Stimulated activated CD8-positive, alpha-beta memory T cell treated with anti-CD3 and anti-CD28 coated beads, Interleukin-4, amount 100 ng/mL, for 4 hours (primary cell): ENCODE measurements at places on chromosomes 1 and 21.

DNA sequence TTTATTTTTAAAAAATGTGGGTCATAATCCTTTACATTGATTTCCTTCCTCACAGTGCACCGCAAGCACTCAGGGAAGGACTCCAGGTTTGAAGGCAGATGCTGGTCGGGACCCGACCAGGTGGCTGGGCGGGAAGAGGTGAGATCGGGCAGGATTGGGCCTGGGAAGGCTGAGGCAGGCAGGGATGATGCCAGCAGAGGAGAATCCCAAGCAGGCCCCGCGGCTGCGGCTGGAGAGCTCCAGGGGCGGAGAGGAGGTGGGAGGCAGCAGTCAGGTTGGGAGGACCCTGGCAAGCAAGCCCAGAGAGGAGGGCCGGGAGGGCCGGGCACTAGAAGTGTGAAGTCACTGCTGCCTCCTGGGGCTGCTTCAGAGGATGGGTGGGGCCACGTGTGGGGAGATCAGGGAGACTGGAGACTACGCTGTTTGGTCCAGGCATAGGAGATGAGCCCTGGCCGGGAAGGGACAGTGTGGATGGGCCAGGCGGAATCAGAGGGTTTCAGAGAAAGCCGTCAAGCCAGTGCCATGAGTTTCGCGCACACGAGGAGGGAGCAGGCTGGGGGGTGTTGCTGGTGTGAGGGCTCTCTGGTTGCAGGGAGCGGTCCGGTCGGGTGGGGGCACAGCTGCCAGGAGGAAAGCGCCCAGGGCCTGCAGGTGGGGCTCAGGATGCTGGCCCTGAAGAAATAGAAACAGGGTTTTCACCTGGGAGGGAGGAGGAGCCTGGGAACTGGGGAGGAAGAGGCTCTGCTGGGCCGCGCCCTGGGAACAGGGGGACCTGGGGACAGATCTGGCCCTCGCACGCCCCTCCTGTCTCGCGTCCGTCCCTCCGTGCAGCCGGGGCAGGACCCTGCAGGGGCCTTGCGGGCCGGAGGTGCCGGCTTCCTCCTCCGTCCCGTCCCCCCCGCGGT, 888 bp upstream of the COL18A1 start:
- DNase-seq, result no peak

DNA sequence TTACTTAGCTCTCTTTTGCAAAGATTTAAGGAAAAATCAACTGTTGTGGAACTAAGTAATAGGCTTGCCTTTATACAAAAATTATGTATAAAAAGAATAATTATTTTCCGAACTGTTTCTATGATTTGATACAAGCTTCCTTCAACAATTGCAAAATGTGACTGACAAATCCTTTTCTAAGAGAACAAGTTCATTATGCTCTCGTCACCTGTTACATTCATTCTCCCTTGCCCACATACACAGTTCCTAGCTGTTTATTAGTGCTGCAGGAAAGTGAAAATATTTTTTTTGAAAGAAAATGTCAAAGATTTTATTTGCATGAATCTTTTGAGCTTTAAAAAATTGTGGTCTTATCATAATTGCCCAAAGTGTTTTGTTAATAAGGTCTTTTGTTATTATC, 466.2 kb downstream of the USP25 start:
- no peak for DNase-seq

- no peak for DNase-seq
Observed at GRCh38 chr1:230195199-230195598, 128.2 kb downstream of the GALNT2 start.

DNA sequence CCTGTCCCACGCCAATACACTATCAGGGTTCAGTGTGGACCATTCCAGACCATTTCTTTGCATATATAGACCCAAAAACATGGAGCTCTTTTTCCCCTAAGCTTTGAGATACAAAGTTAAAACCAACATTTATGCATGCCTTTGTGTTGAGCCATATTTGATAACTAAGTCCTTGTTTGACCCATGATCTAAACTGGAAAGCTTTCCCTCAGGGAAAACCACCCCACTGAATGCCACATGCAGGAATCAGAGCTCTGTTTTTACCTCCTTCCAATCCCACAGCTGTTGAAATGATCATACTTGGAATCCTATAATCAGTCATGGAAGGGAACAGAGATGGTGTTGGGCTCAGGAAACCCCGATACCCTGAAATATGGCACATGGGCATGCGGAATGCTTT, 14.8 kb upstream of the SLC45A1 start:
- DNase-seq, result no peak

- no peak for DNase-seq
Observed at GRCh38 chr1:222195857-222196256, 352.0 kb downstream of the HHIPL2 start.

- no peak for DNase-seq
Observed at GRCh38 chr1:162670928-162671663, 38.8 kb downstream of the DDR2 start.

- no peak for DNase-seq
Observed at GRCh38 chr1:181104042-181104789, 15.7 kb downstream of the IER5 start.

DNA sequence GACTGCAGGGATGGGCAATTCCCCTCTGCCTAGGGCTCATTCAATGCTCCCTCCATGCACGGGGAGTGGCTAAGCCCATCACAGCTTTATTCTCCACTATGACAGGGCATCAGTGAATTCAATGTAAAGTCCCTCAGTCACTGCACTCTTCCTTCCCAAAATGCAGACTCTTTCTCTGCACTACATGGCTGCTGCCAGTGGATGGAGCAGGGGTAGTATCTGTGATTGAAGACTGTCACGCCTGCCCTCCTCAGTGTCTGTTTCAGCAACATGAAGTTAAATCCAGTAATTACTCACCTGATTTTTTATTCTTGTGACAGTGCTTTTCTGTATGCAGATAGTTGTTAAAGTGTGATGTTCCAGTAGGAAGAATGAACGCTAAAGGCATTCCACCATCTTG, 1323.2 kb downstream of the AMY1C start:
- no peak for DNase-seq

GRCh38 chr1:119069682-119070081, 70.8 kb downstream of the WARS2 start:
- DNase-seq, result no peak

GRCh38 chr1:68409426-68409825, 40.3 kb downstream of the RPE65 start:
- DNase-seq, result no peak

DNA sequence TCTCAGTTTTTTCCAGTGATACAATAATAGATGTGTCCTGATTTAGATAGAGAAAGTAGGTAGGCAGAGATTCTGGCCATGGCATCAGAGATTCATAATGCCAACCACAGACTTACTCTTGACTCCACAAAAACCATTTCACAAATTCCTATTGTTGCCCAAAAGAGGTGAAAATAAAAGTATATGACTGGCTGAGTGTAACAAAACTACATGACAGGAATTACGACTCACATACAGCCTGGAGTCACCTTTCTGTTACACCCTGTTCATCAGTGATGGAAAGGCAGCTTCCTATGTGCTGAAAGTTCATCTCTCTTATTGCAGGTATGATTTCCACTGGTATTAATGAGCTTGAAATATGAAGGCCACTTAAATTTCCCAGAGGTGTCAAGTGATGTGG, 72.3 kb downstream of the MPZL1 start:
- no peak for DNase-seq

GRCh38 chr1:150567717-150568593, 11.5 kb downstream of the MCL1 start:
- no peak for DNase-seq

DNA sequence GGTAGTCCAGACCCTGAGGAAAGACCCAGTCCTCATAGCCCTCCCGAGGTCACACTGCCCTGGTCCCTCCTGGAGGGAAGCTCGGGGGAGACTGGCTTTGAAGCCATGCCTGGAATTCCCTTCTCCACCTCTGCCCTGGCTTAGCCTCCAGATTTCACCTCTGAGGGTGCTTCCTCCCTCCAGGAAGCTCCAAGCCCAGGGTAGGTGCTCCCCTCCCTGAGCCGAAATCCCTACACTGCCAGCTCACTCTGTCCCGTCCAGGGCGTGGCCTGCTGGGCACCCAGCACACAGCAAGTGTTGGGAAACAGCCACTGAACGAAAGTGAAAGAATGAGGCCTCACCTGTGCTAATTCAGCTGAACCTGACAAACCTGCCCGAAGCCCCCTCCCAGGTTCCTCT, 6.0 kb upstream of the TNFRSF25 start:
- no peak for DNase-seq

DNA sequence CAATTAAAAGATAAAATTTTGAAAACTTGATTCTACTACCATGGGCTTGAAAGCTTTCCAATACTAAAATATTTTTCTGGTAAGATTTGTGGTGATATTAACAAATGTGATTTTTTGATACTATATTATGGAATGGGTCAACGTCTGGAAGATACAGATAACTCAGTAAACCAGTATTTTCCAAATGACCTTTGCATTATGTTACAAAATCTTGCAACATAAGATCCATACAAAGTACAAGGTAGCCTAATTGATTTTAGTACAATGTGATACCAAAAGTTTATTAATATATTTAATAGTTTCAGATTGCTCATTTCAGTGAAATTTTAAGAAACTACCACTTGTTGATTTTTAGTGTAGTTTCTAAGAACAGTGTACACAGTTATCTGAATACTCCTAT, 236.2 kb downstream of the KIF26B start:
- no peak for DNase-seq

GRCh38 chr1:216632980-216633379, 90.2 kb downstream of the ESRRG start:
- DNase-seq, result no peak

GRCh38 chr1:230087028-230087716, 20.1 kb downstream of the GALNT2 start:
- DNase-seq, result no peak

- no peak for DNase-seq
Observed at GRCh38 chr1:246631426-246631825, 65.2 kb downstream of the CNST start.

DNA sequence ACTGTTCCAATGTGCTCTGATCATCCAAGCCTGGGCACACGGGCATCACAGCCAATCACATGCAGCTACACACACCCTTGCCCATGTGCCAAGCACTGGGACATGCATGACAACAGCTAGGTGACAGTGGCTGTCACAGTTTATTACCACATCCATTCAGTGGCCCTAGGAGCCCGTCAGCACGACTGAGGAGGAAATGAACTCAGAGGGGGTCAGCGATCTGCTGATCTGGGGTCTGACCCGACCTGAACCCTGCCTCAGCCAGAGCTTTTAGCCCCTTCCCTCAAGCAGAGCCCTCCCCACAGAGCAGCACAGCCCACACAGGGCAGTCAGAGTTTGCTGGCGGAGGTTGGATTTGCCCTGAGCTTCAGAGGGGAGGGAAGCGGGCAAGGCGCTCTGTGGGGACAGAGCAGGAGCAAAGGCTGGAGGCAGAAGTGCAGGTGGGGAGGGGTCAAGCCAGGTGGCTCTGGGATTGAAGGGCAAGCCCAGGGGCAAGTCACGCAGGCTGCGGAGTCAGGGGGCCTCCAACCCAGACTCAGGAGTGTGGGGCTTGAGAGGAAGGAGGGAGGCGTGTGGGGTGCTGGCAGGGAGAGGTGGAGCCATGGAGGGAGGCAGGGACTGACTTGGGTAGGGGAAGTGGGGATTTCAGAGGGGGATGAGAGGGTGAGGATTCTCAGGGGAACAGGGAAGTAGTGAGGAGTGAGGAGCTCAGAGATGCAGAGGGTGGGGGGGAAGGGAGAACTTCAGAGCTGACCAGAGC, 10.4 kb downstream of the SH3BGRL3 start:
- no peak for DNase-seq

- no peak for DNase-seq
Observed at GRCh38 chr1:62210960-62211359, 16.3 kb downstream of the L1TD1 start.

- no peak for DNase-seq
Observed at GRCh38 chr1:53349968-53350852, 22.3 kb upstream of the LRP8 start.

GRCh38 chr1:91349524-91349923, 55.1 kb downstream of the HFM1 start:
- no peak for DNase-seq

DNA sequence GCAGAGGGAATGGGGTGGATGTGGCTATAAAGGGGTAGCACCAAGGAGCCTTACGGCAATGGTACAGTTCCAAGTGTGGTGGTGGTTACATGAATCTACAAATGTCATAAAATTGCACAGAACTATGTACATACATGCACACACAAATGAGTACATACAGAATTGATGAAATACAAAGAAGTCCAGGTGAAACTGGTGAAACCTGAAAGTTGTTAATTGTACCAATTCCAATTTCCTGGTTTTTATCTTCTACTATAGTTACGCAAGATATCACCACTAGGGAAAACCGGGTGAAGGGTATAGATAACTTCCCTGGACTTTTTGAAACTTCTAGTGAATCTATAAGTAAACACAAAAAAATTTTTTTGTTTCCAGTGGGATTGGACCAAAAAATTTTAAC, 18.9 kb downstream of the HSF2BP start:
- no peak for DNase-seq

DNA sequence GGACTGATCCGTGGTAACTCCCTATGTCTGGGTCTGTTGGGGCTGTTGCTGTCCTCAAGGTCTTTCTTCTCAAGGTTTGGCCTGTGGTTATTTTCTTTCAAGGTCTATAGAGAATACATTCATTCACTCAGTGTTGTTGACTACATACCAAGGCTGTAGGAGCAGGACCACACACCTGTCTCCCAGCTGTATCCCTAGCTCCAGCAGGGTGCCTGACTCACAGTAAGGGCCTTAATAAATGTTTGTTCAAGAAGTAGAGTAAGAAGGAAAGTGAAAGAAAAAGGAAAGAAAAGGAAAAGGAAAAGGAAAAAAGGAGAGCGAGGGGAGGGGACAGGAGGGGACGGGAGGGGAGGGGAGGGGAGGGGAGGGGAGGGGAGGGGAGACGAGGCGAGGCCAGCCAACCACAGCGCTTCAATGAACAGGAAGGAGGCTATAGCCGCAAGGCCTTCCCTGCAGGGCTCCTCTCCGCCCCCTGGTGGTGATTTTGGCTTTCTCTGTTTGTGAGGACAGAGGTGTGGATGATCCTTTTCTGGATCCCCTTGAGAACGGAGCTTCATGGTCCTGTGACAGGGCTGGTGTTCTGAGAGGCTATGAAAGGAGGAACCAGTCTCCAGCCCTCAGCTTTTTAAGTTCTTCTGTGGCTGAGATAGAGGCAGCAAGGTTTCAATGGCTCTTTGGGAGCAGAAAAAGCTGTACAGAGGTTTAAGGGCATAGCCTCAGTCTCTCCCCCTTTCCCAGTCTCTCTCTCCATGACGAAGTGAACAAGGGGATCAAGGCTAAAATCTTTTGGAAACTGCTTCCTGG, 30.6 kb upstream of the LCE5A start:
- peak; percentile 44 for DNase-seq

GRCh38 chr1:154735061-154735803, 127.2 kb upstream of the ADAR start:
- DNase-seq, result no peak

- no peak for DNase-seq
Observed at GRCh38 chr1:94878329-94878728, 48.6 kb downstream of the CNN3 start.

DNA sequence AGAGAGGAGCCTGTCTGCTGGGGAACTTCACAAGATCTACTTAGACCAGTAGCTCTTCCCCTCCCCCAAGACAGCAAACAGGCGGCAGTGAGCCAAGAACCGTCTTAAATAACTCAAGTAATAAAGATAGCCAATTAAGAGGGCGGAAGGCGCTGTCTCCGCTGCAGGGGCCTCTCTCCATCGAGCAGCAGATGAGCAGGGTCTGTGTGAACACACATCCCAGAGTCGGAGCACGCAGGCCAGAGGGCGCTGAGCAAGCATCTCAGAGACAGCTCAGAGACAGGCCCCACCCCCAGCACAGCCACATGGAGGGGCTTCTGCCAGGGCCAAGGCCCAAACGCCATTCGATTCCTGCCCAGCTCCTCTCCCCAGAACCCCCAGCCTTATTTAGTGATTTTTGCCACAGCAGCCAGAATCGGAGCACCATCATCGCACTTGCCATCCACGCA, 11.1 kb downstream of the IFFO2 start:
- no peak for DNase-seq

GRCh38 chr1:18798946-18799345, 60.5 kb downstream of the TAS1R2 start:
- DNase-seq, result no peak
